ENCODE measurements at places on chromosomes 7 and 10.

GRCh38 chr7:3760651-3761050 is 459.6 kb downstream of the SDK1 start:
- DNase-seq, result no peak

- DNase-seq, result no peak
Measured at GRCh38 chr10:124864421-124865193, 63.0 kb downstream of the ABRAXAS2 start.

DNA sequence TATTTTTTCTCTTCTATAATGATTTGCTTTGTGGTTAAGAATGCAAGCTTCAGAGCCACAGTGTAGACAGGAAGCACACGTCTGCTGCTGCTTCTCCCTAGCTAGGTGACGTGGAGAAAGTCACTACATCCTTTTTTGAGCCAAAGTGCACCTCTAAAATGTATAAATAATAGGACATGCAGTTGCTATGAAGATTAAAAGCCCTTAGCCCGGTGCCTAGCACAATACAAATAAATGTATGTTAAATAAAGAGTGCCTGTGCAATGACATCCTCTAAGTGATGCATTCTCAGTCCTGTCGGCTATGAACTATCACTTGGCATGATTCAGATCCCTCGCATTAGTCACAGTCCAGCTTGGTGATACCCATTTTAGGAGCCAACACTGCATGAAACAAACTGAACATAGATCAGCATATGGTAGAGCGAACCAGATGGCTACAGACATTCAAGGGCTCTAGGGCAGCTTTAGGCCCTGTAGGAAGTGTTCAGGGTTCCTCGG is 4.8 kb upstream of the TRDMT1 start:
- peak; percentile 51 for DNase-seq

- DNase-seq, result no peak
Measured at GRCh38 chr7:26343320-26343832, 51.7 kb downstream of the SNX10 start.

DNA sequence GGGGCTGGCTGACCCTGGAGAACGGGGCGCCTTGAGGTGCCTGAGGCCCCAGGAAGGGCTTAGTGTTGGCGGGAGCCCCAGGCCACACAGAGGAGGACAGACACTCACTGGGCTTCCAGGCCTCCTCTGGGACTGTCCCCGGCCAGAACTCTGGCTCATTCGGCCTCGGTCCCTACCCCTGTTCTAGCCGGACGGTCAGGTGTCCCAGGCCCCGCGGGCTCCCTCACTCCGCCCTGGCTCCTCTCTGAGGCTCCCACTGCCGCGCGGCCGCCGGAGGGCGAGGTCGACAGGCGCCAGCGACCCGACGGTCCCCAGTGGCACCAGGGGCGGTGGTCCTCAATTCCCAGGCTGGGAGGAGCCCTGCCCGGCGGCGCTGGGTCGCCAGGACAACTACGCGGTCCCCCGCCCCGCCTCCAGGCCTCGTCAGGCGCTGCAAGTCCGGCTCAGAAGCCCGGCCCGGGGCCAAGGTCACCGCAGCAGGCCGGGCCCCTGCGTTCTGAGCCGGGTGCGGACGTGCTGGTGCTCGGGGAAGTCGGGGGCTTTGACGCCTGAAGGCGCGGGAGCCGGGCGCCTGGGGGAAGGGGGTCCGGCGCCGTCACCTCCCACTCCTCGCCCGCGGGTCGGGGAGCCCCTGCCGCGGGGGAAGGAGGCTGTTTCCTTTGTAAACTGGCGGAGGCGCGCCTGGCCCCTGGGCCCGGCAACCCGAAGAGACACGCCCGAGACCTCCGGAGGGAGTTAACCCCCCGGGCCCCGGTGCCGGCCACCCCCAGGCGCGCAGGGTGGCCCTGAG is 1.1 kb upstream of the PWWP2B start:
- no peak for DNase-seq

DNA sequence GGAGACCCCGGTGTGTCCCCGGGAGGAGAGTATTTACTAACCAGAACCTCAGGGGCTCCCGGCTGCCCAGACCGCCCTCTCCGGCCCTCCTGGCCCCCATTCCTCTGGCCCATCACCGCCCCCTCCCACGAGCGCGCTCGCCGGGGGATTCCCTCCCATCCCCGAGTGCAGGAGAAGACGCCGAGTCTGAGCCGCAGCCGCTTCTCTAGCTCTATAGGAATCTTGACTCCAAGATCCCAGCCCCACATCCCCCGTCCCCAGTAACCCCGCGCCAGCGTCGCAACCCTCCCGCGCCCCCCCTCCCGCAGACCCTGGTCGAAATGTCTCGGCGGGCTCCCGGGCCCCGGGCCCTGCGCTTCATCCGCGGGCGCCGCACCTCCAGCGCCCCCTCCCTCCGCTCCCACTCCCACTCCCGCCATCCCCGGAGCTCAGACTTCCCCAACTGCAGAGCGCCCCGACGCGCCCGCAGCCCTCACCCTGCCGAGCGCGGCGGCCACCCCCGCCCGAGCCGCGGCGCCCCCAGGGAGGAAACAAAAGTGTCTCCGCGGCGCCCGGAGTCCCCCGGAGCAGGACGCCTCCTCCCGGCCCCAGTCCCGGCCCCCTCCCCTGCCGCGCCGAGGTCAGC is 541 bp downstream of the ELMO1 start:
- no peak for DNase-seq

DNA sequence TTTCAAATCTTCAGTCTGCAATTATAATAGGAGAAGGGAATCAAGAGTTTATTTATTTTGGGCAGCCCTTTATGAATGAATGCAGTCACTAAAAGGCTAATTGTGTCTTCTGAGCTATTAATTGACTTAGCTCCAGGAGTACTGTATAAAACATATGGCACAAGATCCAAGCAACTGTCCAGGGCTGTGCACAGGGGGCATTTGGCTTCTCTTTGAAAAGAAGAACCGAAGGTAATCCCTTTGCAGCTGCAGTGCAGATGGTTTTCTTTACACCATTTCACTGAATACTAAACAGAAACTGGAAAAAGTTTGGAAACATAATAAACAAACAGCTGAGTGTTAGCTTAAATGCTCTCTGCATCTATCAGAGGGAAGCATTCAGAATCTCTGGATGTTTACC is 282.6 kb upstream of the LRRN3 start:
- no peak for DNase-seq

GRCh38 chr10:91766676-91767075 is 31.6 kb upstream of the TNKS2 start:
- no peak for DNase-seq

- DNase-seq, result no peak
Measured at GRCh38 chr10:70699659-70700174, 27.4 kb downstream of the ADAMTS14 start.

DNA sequence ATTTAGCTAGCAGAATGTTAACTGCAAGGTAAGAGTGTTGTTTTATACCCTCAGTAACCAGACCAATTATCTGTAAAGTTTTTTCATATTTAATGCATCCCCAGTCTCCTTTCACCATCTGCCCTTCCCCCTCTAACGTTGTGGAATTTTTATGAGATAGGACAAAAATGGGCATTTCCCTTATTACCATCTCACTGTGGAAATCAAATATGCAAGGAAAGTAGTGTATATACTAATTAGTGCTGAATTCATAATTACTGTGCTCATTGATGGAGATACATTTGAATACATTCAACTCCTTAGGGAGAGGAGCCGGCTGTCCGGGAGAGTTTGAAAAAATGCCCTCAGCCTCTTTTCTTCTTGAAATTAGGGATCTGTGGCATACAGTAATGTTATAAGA is 423.4 kb upstream of the MGMT start:
- DNase-seq, result no peak

DNA sequence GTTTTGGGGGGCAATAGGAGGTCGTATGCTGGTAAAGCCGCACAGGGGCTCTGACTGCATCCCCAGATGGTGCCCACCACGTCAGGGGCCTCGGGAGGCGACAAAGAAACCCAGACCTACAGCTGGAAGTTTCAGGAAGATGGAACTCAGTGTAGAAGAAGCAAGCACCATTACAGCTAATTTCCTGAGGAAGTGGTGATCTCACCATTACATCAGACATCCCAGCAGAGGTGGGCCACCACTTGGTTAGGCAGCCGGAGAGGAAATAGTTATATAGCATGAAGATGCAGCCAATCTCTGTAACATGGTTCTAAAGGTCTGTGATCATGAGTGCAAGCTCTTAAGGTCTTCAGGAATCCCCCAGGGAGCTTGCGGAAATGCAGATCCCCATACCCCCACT is 127.3 kb upstream of the PCBD1 start:
- DNase-seq, result no peak

GRCh38 chr10:62054830-62055229 is 153.3 kb downstream of the ARID5B start:
- DNase-seq, result no peak

- no peak for DNase-seq
Measured at GRCh38 chr7:81810476-81811155, 40.8 kb upstream of the HGF start.

- no peak for DNase-seq
Measured at GRCh38 chr10:77864151-77864851, 62.3 kb downstream of the DLG5 start.

GRCh38 chr10:116164291-116164690 is 108.7 kb downstream of the GFRA1 start:
- DNase-seq, result no peak

DNA sequence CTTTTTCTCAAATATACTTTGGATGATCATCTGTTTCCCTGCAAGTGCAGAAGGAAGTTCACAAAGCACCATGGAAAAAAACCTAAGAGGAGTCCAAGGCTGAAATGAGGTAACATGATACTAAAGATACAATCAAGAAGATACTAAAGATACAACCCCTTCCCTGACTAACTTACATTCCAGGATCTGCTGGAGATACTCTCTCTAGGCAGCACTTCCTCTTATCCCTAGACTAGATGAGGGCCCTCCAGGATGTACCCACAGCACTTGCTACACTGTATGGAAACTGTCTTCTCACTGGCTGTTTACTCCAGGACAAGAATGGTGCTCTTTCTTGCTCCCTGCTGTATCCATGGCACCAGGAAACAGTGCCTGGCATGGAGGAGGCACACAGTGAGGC is 116.4 kb upstream of the NFE2L3 start:
- DNase-seq, result no peak

GRCh38 chr7:48035967-48036478 is 680 bp downstream of the C7orf57 start:
- no peak for DNase-seq

DNA sequence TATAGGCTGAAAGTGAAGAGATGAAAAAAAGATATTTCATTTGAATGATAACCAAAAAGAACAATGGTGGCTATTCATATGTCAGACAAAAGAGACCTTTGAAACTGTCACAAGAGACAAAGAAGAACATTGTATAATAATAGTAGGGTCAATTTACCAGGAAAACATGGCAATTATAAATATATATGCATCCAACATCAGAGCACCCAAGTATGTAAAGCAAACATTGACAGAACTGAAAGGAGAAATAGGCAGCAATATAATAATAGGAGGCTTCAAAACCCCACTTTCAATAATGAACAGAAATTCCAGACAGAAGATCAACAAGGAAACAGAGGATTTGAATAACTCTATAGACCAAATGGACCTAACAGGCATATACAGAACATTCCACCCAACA is 876.2 kb downstream of the GRID1 start:
- no peak for DNase-seq

DNA sequence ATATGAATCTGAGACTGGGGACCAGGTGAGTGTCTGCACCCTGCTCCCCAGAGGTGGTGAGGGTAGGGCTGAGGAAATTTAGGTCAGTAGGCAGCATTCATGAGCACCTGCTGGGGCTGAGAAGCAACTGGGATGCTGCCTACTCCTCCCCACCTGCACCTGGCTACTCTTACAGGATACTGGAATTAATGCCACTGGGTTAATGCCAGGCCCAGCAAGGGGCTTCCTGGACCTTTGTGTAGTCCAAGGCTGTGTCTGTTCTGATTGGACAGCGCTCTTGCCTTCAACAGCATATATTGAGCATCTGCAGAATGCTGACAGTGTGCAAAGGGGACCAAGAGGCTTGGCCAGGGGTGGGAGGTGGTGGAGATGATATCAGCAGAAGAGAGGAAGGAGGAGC is 32.1 kb downstream of the ADCYAP1R1 start:
- no peak for DNase-seq

GRCh38 chr10:44334621-44335184 is 50.2 kb downstream of the CXCL12 start:
- no peak for DNase-seq

DNA sequence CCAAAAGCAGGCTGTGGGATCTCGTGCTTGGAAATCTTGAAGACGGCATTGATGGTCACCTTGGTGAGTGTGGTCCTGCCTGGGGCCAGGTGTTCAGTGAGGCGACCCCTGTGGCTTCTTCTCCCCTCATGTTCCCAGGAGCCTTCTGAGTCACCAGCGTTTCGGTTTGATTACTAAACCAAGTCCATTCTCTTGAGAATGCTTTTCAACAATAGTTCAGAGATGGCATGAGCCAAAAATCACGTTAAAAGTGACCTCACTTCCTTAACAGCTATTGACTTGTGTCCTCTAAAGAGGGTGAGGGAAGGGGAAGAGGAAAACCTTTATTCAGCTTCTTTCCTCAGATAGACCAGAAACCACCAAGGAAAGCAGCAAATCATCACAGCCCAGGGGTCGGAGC is 315.2 kb downstream of the GATA3 start:
- DNase-seq, result no peak

- no peak for DNase-seq
Measured at GRCh38 chr10:114492351-114493037, 88.2 kb upstream of the AFAP1L2 start.

DNA sequence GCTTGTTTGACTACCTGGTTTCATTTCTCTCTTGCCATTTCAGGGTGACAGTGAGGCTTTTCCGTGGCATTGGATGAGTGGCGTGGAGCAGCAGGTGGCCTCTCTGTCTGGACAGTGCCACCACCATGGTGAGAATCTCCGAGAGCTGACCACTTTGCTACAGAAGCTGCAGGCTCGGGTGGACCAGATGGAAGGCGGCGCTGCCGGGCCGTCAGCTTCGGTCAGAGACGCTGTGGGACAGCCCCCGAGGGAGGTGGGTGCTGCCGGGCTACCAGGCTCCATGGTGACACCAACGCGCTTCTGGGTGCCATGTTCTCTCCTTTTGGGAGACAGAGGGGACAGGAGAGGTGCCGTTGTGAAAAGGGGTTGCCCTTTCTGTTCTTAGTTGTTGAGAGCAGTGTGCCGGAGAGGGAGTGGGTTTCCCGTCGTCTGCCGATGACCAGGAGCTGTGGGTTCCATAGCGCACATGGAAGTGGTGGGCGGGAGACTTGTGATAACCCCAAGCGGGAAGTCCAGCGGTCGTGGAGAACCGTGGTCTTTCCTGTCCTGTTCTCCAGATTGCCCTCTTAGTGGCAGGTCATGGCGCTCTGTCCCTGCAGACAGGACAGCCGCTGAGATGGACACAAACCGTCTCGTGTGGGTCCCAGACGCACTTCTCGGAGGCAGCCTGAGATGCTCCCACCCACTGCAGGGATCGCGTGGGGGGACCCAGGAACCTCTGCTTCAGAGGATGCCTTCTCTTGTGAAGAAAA is 21.3 kb downstream of the SUN1 start:
- DNase-seq, result no peak

GRCh38 chr7:104861729-104862390 is 152.1 kb upstream of the KMT2E start:
- no peak for DNase-seq

GRCh38 chr10:100709146-100710082 is 36.0 kb upstream of the PAX2 start:
- no peak for DNase-seq

Measured in T-cell (primary cell).